Ovary (tissue), 10 donors: ENCODE measurements at places on chromosomes 12 and 14.

DNA sequence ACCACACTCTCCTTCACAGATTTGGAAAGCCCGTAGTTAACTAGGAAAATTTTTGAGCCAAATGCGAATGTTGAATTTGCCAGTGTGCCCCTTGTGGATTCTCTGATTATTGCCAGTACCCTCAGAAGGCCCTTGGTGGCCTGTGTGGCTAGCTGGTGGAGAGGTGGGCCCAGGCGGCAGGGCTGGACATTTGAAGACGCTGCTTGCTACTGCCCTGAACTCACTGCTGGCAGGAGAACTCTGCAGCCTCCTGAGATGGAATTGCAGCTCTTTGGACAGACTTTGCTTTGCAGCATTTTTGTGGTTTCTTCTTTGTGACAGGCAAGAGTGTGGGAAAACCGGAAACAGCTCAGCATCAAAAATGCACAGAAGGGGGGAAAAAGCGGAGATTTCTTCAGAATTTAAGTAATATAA is 97.6 kb downstream of the TGFB3 start:
- H3K4me1 ChIP-seq, result no peaks in the 10 kb centered on the region
- DNase-seq, result no peak
- H3K36me3 ChIP-seq, result no peaks in the 10 kb centered on the region
- no peak overlapping the region for H3K4me3 ChIP-seq
- H3K27ac ChIP-seq, result no peak overlapping the region

DNA sequence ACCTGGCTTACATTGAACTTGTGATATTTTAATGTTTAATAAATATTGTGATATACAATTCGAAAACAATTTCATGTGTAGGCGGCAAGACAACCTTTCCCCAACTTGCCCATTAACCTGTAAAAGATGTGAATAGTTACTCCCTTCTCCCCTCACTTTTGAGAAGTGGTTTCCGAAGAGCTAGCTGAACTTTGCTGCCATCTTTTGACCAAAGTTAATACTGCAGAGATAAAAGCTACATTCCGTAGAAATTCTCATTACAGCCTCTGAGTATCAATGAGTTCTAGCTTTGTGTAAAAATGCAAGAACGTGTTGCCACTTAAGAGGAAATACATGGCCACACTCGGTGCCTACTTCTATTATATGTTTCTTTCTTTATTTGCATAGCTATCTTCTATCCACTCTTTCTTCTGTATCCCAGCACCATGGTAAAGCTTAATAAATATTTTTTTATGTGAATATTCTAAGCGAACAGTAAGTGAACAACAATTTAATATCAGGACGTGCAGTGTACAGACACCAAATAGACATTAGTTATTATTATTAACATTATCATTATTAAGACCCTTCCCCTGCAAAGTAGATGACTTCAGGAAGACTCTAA is 105.1 kb upstream of the TMEM260 start:
- H3K4me1 ChIP-seq, result no peaks in the 10 kb centered on the region
- DNase-seq, result no peak
- no peaks in the 10 kb centered on the region for H3K36me3 ChIP-seq
- no peak overlapping the region for H3K27ac ChIP-seq
- no peak overlapping the region for H3K4me3 ChIP-seq

- H3K36me3 ChIP-seq, result no peaks in the 10 kb centered on the region
- H3K4me1 ChIP-seq, result no peaks in the 10 kb centered on the region
- H3K27me3 ChIP-seq, result no peaks in the 10 kb centered on the region
- DNase-seq, result no peak
Measured at GRCh38 chr12:130307859-130308258, 29.8 kb upstream of the PIWIL1 start.

DNA sequence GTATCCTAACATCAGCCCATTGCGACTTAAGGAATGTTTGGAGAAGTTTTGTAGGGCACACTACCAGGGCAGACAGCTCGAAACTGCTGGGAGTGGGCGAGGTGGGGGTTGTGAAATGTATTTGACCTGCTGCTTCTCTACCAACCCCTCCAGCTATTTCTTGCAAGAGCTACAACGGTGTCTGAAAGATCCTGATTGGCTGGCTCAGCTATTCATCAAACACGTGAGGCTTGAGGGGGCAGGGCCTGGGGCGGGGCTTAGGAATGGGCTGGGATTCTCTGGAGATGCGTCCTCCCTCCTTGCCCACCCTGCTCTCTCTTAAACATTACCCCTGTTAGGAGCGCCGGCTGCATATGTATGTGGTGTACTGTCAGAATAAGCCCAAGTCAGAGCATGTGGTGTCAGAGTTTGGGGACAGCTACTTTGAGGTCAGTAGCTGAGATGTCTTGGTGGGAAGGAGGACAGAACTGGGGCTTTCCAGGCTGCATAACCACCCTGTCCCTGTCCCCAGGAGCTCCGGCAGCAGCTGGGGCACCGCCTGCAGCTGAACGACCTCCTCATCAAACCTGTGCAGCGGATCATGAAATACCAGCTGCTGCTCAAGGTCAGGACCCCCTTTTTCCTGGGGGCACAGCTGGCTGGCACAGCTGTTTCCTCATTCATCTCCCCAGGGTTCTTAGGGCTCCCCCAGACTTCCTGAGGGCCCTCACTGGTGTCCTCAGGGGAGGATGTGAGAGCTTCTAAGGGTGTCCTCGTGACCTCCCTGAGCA is 3.1 kb downstream of the ARHGEF25 start:
- no peak overlapping the region for H3K27ac ChIP-seq
- no peaks in the 10 kb centered on the region for H3K36me3 ChIP-seq
- peaks cover 3% of the 10 kb centered on the region for H3K4me1 ChIP-seq
- H3K27me3 ChIP-seq, result no peaks in the 10 kb centered on the region

DNA sequence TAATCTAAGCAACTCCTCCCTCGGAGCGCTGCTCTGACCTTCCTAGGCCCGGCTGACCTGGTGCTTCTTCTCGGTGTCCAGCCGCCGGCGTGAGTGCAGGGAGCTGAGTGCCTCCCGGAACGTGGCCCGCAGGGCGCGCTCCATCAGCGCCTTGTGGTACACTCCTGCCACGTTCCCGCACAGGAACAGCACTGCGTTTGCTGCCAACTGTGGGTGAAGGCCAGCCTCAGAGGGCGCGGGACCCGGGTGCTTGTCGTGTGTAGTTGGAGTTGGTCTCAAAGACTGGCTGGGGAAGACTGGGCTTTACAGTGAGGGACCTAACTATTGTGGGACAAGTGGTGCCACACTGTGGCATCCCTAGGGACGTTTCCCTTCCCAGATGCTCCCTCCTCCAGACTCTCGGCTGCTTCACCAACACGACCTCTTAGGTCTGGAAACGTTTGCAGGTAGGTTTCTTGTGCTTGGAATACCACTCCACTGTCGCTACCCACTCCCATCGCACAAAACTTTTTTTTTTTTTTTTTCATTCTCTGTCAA is 3.1 kb downstream of the ADCY4 start:
- H3K27ac ChIP-seq, result no peak overlapping the region
- H3K36me3 ChIP-seq, result no peaks in the 10 kb centered on the region
- H3K4me1 ChIP-seq, result peaks cover 5% of the 10 kb centered on the region
- no peaks in the 10 kb centered on the region for H3K27me3 ChIP-seq
- no peak overlapping the region for H3K4me3 ChIP-seq

DNA sequence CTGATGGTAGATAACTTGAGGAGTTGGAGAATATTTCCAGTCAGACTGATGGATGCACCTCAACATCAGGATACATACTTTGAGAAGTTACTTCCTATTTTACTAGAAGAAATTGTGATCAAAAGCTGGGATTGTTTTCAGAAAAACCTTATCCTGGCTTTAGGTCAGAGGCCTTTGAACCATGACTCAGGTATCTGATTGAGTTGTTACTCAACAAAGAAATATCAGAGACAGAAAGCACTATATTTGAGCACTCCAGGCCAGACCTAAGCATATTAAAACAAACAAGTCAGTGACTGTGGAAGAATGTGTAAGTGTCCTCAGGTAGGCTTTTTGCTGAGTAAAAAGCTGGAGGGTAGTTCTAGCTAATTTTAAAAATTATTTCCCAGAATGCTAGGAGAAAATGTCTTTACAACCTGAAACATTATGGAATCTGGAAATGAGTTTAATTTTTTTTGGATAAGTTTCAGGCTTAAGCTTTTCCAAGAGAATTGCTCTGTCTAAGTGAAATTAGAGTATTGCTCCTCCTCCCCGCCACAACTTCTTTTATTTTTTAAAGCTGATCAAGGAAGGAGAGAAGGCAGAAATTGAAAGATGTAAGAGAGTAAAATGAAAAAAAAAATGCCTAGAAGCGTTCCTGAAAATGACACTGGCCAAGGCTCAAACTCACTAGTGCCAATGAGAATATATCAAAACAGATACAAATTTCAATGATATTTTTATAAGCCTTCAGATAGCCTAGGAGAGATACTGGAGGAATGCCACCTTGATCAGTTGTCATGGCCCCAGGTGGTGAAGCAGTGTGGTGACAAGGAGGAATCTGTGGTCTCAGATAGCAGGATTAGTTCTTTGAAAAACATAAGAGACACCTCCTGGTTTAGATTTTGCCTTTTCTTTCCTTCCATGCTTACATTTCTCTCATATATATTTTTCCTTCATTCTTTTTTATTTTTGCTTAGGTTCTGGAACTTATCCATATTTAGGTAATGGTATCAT is 790.3 kb downstream of the TMTC2 start:
- no peaks in the 10 kb centered on the region for H3K4me1 ChIP-seq
- no peak overlapping the region for H3K27ac ChIP-seq
- no peak overlapping the region for H3K4me3 ChIP-seq
- no peak for DNase-seq

GRCh38 chr14:67852926-67853604 is 33.5 kb downstream of the RAD51B start:
- H3K27me3 ChIP-seq, result no peaks in the 10 kb centered on the region
- DNase-seq, result no peak
- H3K36me3 ChIP-seq, result no peaks in the 10 kb centered on the region
- H3K27ac ChIP-seq, result no peak overlapping the region
- no peaks in the 10 kb centered on the region for H3K4me1 ChIP-seq
- no peak overlapping the region for H3K4me3 ChIP-seq

GRCh38 chr12:52070185-52070925 is 577 bp downstream of the ATG101 start:
- H3K27ac ChIP-seq, result peak overlapping the region; percentile 82
- H3K4me1 ChIP-seq, result peaks cover 7% of the 10 kb centered on the region
- DNase-seq, result no peak
- no peaks in the 10 kb centered on the region for H3K36me3 ChIP-seq
- H3K27me3 ChIP-seq, result no peaks in the 10 kb centered on the region

DNA sequence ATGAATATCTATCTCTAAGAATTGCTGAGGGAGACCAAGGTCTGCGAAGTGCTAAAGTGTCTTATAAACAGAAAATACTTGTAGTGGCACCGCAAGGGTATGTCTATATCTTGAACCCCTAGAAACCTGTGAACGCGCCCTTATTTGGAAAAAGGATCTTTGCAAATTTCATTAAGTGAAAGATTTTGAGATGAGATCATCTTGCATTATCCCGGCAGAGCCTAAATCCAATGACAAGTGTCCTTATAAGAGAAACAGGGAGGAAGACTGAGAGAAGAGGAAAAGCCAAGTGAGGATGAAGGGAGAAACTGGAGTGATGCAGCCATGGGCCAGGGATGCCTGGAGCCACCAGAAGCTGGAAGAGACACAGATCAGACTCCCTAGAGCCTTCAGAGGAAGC is 27.7 kb downstream of the RBM19 start:
- DNase-seq, result no peak
- no peak overlapping the region for H3K27ac ChIP-seq
- no peaks in the 10 kb centered on the region for H3K27me3 ChIP-seq
- H3K4me1 ChIP-seq, result peaks cover 2% of the 10 kb centered on the region
- no peaks in the 10 kb centered on the region for H3K36me3 ChIP-seq

DNA sequence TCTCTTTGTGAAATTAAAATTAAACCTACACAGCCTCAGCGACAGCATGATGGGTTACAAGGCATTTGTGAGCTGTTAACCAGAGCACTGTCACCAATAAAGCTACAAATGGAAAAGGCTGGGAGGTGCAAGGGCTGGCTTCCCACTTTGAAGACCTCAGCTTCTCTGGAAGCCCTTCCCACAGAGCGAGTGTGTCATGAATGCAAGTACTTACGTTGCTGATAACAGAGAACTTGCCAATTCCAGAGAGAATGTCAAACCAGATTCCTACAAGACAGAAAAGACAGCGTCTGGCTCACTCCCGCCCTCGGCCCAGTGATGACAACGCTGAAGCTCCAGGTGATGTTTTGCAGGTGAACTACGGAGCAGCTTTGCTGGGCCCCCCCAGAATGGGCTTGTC is 145.8 kb downstream of the NTF3 start:
- H3K4me1 ChIP-seq, result peaks cover 2% of the 10 kb centered on the region
- no peaks in the 10 kb centered on the region for H3K36me3 ChIP-seq
- no peaks in the 10 kb centered on the region for H3K27me3 ChIP-seq
- H3K4me3 ChIP-seq, result no peak overlapping the region
- no peak overlapping the region for H3K27ac ChIP-seq

- H3K4me3 ChIP-seq, result no peak overlapping the region
- no peak overlapping the region for H3K27ac ChIP-seq
- no peaks in the 10 kb centered on the region for H3K27me3 ChIP-seq
Measured at GRCh38 chr12:27469176-27469736, 22.7 kb downstream of the SMCO2 start.

GRCh38 chr12:42372154-42372791 is 46.3 kb downstream of the PPHLN1 start:
- no peaks in the 10 kb centered on the region for H3K36me3 ChIP-seq
- no peaks in the 10 kb centered on the region for H3K4me1 ChIP-seq

DNA sequence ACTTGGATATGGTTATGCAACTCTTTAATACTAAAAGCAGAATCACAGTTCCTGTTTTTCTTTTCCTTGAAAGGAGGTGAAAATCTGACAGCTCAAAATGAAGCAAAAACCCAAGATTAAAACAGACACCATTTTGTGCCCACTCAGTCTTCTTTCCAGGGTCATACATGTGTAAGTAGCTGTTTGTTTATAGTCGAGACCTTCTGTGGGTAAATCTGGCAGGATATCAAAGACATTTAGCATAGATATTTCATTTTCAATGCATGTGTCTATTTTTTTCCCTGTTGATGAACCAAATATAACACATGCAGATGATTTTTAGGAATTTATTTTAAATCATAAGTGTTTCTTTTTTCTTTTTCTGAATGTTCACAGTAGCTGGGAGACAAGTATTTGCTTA is 398.8 kb downstream of the FOXG1 start:
- no peaks in the 10 kb centered on the region for H3K36me3 ChIP-seq
- DNase-seq, result no peak
- no peaks in the 10 kb centered on the region for H3K27me3 ChIP-seq
- H3K4me3 ChIP-seq, result no peak overlapping the region

DNA sequence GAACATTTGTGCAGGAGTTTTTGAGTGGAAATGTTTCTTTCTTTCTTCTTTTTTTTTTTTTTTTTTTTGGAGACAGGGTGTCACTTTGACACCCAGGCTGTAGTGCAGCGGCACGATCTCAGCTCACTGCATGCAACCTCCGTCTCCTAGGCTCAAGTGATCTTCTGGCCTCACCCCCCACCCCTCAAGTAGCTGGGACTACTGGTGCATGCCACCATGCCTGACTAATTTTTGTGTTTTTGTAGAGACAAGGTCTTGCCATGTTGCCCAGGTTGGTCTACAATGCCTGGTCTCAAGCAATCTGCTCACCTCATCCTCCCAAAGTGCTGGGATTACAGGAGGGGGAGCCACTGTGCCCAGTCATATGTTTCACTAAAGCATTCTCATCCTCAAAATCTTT is 69.2 kb upstream of the BCAT1 start:
- no peaks in the 10 kb centered on the region for H3K36me3 ChIP-seq
- no peak overlapping the region for H3K27ac ChIP-seq
- DNase-seq, result no peak
- no peaks in the 10 kb centered on the region for H3K4me1 ChIP-seq
- H3K27me3 ChIP-seq, result no peaks in the 10 kb centered on the region

GRCh38 chr12:98578821-98579220 is 14.7 kb upstream of the SLC25A3 start:
- no peak overlapping the region for H3K27ac ChIP-seq
- no peak for DNase-seq
- H3K27me3 ChIP-seq, result no peaks in the 10 kb centered on the region
- no peaks in the 10 kb centered on the region for H3K4me1 ChIP-seq
- H3K4me3 ChIP-seq, result no peak overlapping the region
